Fibroblast of the aortic adventitia (primary cell): ENCODE measurements at places on chromosomes 4 and X. TPM values are rescaled to one million over a fixed set of nuclear protein-coding genes. Genes with fewer than 3 reads are reported as not detected.

TIMP1 gene
- 834 and 863 TPM in 2 replicates for total RNA-seq

RPL34 gene
- 1,226 and 1,235 TPM in 2 replicates for total RNA-seq

IQSEC2 gene
- total RNA-seq, result 3.6 and 5.6 TPM in 2 replicates

IQCM gene
- total RNA-seq, result 0.16 and 0.27 TPM in 2 replicates

AWAT2 gene
- total RNA-seq, result under 0.01 TPM in 1 of 2 replicates, not detected in the other

PDE5A gene
- 29.3 and 146 TPM in 2 replicates for total RNA-seq

DCAF12L1 gene
- total RNA-seq, result not detected in 2 replicates

POU4F2 gene
- not detected in 2 replicates for total RNA-seq

ESX1 gene
- total RNA-seq, result not detected in 2 replicates

SCD5 gene
- total RNA-seq, result 18.0 and 22.8 TPM in 2 replicates

PNCK gene
- 0.33 TPM in 1 of 2 replicates, not detected in the other for total RNA-seq

ZFP42 gene
- total RNA-seq, result 0.09 TPM in 1 of 2 replicates, not detected in the other

ANKRD17 gene
- 64.4 and 72.5 TPM in 2 replicates for total RNA-seq

STATH gene
- 0.72 TPM in 1 of 2 replicates, not detected in the other for total RNA-seq

MAGEA1 gene
- total RNA-seq, result not detected in 2 replicates

FGFBP2 gene
- total RNA-seq, result not detected in 2 replicates

CT47B1 gene
- total RNA-seq, result not detected in 2 replicates

HSD17B13 gene
- total RNA-seq, result 0.18 TPM in 1 of 2 replicates, not detected in the other

CLDN34 gene
- not detected in 2 replicates for total RNA-seq

SPANXB1 gene
- not detected in 2 replicates for total RNA-seq

SMIM10 gene
- total RNA-seq, result 5.0 and 6.6 TPM in 2 replicates

ADAM29 gene
- not detected in 2 replicates for total RNA-seq

ACSL4 gene
- total RNA-seq, result 82.2 and 260 TPM in 2 replicates

ADH7 gene
- total RNA-seq, result 0.09 TPM in 1 of 2 replicates, not detected in the other

HPGDS gene
- total RNA-seq, result not detected in 2 replicates

GLOD5 gene
- not detected in 2 replicates for total RNA-seq

IDUA gene
- 20.3 and 21.7 TPM in 2 replicates for total RNA-seq

RAB39B gene
- 1.6 and 2.7 TPM in 2 replicates for total RNA-seq

MAGIX gene
- total RNA-seq, result 1.7 and 2.9 TPM in 2 replicates

FRAS1 gene
- total RNA-seq, result 1.9 and 16.8 TPM in 2 replicates

DBET gene
- total RNA-seq, result not detected in 2 replicates

CNKSR2 gene
- 0.99 and 4.7 TPM in 2 replicates for total RNA-seq

NPFFR2 gene
- not detected in 2 replicates for total RNA-seq

AP1S2 gene
- 43.8 and 51.3 TPM in 2 replicates for total RNA-seq
